ENCODE measurements at places on chromosomes 7 and 10.

- DNase-seq, result no peak
Measured at GRCh38 chr7:7535691-7536090, at the start of gene COL28A1. Gene COL28A1, minus strand, starts transcription at chr7:7535873. Its CDS starts 2,998 bp downstream, at chr7:7532875.

DNA sequence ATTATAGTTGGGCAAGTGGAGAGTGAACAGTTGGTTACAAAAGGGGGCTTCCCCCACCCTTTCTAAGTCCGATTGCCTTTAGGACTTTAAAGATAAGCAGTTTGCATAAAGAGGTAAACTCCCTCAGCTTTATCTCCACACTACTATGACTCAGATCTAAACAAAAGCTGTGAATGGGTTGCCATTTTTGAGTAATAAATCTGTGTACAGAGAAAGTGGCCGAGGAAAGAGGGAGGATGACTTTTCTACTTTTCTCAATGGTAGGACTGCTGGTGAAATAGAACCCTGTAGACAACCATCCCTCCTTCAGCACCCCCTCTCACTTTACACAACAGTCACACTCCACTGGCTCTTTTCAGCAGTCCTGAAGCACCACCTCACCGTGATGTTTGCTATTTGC is 71.2 kb downstream of the DNMBP start:
- DNase-seq, result no peak

DNA sequence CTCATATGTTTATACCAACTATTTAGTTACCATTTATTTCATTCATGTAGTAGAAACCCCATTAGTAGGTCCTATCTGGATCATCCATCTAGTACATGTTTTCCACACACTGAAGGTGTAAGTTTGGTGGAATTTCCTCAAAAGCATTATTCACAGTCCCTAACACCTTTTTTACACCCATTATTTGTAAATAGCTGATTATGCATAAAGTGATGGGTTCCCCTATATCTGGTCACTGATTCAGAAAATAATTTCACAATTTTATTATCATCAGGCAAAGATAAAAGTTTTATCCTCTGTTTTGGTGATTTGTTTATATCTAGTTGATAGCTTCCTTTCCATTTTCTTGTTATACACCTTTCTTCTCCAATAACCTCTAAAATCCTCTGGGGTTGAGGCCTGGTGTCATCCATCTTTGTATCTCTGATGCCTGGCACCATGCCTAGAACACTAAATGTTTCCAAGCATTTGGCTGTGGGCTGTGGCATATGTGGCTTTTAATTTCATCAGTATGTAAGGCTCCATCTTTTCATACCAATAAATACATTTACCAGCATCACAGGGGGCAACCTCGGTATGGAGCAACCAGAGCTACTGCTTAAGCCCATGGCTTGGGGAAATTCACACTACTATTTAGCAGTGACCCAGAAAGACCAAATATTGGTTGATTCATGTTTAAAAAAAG is 1089.5 kb upstream of the LRRN3 start:
- no peak for DNase-seq

DNA sequence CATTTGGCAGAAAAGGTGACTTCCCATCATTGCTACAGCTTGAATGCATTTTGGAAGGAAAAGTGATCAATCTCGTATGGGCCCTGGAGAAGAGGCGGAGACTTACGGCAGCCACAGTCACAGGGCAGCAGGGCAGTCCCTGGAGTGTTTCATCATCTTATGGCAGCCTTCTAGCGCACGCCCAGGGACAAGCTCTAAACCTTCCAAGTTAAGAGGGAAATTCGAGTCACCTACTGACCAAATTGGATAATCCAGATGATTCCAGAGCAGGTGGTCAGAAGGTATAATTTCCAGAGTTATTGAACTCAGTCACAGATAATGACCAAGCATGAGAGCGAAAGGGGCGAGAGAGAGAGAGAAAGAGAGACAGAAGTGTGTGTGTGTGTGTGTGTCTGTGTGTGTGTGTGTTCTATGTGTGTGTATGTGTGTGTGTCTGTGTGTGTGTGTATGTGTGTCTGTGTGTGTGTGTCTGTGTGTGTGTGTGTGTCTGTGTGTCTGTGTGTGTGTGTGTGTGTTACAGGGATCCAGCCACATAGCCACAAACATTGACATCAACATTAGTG is 123.7 kb upstream of the ADAM12 start:
- DNase-seq, result no peak

DNA sequence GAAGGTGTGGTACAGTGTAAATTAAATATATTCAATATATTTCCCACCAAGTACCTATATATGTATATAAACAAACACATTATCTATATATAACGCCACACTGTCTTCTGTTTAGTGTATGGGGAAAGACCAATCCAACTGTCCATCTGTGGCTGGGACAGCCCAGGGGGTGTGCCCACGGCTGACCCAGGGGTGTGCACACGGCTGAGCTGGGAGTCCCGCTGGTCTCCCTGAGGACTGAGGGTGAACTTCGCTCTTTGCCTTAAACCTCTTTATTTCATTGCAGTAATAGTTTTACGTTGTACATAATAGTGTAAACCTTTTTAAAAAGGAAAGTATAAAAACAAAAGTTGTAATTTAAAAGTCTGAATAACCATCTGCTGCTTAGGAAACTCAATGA is 6.3 kb downstream of the EN2 start:
- DNase-seq, result no peak

DNA sequence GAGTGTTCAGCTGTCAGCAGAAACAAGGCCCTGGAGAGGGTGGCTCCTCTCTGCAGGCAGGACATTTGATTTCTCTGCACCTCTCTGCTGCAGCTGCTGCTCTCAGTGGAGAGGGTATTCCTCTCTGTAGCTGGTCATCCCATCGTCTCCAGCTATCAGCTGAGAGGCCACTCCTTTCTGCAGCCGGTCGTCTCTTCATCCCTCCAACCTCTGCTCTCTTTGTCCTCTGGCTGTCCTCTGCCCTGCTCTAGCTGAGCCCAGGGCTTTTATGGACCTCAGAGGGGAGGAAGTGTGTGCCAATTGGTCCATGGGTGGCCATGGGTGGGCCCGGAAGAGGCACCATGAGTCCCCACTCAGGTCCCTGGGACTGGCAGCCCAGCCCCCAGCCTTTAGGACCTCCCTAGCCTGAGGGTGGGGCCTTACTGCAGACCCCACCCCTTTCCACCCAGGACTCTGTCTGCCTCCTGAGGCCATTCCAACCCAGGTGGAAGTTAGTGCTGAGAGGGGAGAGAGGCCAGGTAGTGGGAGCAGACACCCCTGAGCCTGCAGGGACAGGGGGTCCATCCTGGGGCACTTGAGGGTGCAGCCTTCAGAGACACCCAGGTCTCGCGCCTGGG is 26.2 kb upstream of the CDCA7L start:
- DNase-seq, result no peak

DNA sequence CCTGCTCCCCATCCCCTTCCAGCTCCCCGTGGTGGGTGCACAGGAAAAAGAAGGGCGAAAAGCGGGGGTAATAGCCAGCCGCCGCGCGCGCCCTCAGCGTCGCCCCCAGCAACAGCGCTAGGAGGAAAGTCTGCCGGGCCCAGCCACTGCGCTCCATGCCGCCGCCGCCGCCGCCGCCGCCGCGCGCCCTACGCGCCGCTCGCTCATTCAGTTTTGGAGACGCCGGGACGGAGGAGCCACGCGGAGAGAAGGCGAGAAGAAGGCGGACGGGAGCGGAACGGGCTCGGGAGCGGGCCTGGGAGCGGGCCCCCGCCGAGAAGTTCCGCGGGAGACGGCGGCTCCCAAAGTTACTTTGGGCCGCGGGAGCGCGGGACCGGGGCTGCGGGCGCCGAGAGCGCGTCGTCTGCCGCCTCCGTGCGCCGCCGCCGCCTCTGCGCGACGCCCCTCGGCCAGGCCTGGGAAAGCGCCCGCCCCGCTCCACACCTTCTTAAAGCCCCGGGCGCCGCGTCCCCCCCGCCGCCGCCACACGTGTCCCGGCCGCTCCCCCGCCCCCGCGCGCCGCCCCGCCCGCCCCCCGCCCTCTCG is at the start of gene RELN:
TSS of gene RELN (minus strand) at position 459 of the 585 bp plus-strand sequence. CDS start at position 157, 302 bp downstream.
- DNase-seq, result no peak

DNA sequence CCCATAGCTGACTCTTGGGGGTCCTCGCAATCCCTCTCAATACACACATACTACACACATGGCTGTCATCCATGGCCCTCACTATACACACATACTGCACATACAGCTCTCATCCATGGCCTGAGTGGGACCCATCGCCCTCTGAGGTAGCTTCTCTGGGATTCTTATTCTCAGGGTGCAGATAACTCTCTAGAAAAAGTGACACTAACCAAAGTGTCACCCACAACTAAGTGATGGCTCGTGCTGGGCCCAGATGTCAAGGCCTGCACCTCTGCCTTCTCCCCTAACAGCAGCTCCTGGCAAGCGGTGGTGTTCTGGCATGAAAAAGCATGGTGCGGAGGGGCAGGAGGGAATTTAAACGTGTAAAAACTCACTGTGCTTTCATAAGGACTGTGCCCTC is 62.7 kb upstream of the ZPBP start:
- DNase-seq, result no peak

GRCh38 chr10:95758351-95759025 is 2.5 kb downstream of the ENTPD1 start:
- DNase-seq, result no peak

GRCh38 chr7:134450294-134451000 is 8.5 kb downstream of the AKR1B1 start:
- DNase-seq, result no peak

GRCh38 chr7:55349121-55349520 is 16.0 kb upstream of the LANCL2 start:
- no peak for DNase-seq

DNA sequence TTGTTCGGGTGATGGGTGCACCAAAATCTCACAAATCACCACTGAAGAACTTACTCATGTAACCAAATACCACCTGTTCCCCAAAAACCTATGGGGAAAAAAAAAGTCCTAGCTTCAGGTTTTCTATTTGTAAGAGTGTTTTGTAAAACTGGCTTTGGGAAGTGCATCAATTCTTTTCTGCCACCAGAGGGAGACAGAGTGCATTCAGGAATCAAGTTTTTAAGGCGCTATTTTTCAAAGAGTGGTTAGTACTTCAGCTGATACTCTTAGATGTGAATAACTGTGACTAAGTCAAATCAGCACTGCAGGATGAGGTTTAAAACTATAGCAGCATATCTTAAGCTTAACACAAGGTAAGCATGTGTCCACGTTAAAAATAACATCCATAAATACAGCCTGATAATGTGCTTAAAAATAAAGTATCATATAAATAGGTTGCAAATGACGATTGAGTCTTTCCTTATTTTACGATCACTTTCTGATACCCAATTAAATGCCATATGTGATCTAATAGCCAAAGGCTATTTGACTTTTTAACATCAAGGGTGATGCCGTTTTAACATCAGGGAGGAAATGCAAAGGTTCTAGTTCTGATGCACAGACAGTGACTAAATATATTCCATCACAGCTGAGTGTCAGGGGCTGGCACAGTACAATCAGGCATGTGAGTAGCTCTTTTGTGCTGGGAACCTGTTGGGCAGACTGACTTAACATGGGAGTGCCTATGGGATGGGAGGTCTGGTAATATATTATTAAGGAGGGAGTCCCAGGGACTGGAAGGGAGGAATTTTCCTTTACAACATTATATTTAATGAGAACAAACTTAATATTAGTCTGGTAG is 10.6 kb upstream of the LYZL2 start:
- DNase-seq, result no peak

DNA sequence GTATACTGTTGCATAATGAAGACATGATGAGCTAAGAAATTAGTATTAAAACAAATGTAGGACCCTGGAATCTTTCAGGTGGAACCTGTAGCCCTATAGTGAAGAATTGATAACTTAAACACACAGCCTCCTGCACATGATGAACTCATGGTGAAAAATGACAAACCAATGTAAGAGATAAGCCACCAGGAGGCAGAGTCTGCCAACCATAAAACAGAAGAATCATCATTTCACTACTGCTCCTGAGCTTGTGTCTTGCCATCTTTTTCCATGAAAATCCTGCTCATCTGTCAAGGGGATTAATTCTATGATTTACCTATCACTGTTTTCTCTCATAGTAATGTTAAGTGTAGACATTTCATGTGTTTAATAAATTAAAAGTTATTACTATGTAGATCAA is 363.9 kb downstream of the MALRD1 start:
- no peak for DNase-seq

- DNase-seq, result no peak
Measured at GRCh38 chr10:93541402-93542357, 24.8 kb upstream of the FFAR4 start.

- DNase-seq, result no peak
Measured at GRCh38 chr10:65534771-65535170, 1391.1 kb upstream of the LRRTM3 start.

GRCh38 chr10:10830293-10830986 is 187.2 kb upstream of the CELF2 start:
- no peak for DNase-seq

DNA sequence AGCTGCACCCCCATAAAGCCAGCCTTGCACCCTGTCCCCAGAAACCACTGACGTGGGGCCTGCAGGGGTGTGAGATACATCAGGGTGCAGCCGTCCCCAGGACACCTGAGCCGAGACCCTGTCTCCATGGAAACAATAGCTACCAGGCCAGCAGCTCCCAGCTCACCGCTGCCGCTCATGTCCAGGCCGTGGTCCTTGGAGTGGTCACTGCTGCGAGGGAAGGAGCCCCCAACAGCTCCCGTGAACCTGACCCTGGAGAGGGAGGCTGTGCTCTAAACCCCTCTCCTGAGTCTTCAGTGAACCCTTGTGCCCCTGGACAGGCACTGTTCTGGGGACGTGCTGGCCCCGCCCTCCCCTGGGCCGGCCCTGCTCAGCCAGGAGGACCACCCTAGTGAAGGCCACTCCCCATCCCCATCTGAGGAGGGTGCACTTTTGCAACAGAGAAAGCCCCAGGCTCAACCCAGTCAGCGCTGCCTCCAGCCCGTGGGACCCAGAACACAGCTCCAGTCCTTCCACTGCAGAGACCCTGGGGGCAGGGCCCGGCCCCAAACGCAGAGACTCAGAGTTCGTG is 19.6 kb upstream of the INPP5A start:
- no peak for DNase-seq

DNA sequence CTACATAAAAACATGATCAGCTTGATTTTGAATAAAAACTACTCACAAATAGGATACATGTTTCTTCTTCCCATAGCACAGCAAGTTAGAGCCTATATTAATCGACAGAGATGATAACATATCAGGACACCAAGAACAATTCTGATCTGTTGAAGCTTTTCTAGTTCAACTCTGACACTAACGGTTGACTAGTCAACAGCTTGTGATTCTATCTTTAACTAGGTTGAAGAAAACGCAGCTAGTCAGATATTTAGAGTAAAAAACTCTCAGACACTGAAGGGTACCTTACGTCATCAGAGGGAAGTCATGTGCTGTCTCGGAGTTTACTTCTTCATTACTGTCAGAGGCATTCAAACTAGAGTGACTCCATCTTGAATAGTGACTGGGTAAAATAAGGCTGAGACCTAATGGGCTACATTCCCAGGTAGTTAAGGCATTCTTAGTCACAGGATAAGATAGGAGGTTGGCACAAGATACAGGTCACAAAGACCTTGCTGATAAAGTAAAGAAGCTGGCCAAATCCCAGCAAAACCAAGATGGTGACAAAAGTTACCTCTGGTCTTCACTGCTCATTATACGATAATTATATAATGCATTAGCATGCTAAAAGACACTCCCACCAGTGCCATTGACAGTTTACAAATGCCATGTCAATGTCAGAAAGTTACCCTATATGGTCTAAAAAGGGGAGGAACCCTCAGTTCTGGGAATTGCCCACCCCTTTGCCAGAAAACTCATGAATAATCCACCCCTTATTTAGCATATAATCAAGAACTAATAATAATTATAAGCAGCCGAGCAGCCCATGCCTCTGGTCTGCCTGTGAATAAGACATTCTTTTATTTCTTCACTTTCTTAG is 21.3 kb downstream of the CCDC71L start:
- no peak for DNase-seq

GRCh38 chr10:19930936-19931893 is 115.0 kb downstream of the PLXDC2 start:
- no peak for DNase-seq

GRCh38 chr7:38452681-38453108 is 178.5 kb downstream of the AMPH start:
- DNase-seq, result no peak
